Stimulated activated naive CD4-positive, alpha-beta T cell (primary cell): ENCODE measurements at places on chromosomes 11 and 22.

DNA sequence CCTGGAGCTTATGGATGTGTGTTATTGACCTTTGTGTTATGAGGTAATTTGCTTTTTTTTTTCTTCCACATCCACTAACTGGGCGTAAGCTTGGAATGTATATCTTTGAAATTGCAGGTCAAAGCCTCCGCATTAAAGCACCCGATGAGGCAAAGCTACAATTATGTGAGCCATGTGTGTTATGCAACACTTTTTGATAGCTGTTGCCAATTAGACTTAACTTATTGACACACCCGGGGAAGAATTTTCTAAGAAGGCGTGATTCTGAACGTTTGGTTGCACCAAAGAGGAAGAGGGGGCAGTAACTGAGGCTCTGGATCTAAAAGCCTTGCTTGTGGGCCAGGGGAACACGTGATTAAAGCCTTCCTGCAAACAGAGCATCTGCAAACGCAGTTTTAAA, 610 bp upstream of the TEX12 start:
- DNase-seq, result no peak

- no peak for DNase-seq
These were observed 81.1 kb upstream of the EIF3D start for GRCh38 chr22:36610056-36610455.

GRCh38 chr11:74283580-74284180, 27.8 kb downstream of the P4HA3 start:
- DNase-seq, result no peak

DNA sequence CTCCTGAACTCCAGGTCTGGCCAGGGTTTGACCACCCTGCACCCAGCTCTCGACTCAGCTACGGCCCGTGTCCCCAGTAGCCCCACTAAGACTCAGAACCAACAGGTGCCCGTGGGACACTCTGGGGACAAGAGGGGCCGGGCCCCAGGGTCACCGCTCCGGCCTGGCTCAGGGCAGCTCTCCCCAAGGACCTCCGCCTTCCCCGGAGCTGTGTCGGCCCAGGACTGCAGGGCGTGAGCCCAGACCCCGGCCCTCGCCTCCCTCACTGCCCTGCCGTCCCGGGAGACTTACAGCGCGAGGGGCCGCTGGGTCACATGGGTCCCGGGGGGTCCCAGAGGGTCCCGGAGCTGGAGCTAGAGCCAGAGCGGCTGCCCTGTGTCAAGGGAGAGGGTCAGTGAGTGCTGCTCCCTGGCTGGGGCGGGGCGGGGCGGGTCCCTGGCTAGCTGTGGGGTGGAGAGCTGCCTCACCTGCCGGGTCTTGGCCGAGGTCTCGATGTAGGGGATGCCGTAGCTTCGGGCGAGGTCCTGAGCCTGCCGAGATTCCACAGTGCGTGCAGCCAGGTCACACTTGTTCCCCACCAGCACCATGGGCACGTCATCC, 2.3 kb downstream of the HRAS start:
- DNase-seq, result no peak

- DNase-seq, result no peak
These were observed 11.9 kb downstream of the FAM168A start for GRCh38 chr11:73585834-73586575.

GRCh38 chr22:33796494-33796893, 123.8 kb downstream of the LARGE1 start:
- no peak for DNase-seq

DNA sequence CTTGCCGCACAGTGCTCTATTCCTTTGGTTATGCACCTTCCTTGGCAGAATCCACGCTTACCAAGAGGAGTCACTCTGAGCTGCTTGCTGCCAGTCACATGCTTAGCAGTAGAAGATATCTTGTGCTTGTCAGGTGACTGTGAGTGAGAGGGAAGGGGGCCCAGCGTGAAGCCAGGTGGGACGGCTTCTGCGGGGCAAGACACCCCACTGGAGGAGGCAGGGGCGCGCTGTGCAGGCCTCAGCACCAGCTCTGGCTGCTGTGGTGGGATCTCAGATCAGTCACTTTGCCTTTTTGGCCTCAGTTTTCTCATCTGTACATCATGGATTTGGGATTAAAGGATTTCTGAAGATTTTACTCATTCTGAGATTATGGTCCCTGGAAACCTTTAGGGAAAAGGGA, 63.9 kb upstream of the B3GAT1 start:
- no peak for DNase-seq

GRCh38 chr22:39236321-39237317, 8.2 kb downstream of the PDGFB start:
- DNase-seq, result peak; percentile 17

DNA sequence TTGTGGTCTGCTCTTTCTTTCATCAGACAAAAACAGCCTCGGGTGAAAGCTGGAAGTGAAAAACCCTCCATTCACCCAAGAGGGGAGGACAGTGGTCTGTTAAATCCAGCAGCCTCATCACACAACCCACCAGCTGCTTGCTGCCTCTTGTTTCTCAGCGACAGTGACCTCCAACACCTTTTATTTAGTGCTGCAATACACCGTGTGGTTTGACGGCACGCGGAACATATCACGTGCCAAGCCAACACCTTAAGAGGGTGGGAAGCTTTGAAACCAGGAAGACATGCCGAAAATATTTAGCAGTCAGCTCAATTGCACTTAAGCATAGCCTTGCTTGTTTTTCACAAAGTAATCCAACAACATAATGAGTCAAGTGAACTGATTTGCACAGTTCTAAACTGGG, 39.8 kb upstream of the POGLUT3 start:
- no peak for DNase-seq

DNA sequence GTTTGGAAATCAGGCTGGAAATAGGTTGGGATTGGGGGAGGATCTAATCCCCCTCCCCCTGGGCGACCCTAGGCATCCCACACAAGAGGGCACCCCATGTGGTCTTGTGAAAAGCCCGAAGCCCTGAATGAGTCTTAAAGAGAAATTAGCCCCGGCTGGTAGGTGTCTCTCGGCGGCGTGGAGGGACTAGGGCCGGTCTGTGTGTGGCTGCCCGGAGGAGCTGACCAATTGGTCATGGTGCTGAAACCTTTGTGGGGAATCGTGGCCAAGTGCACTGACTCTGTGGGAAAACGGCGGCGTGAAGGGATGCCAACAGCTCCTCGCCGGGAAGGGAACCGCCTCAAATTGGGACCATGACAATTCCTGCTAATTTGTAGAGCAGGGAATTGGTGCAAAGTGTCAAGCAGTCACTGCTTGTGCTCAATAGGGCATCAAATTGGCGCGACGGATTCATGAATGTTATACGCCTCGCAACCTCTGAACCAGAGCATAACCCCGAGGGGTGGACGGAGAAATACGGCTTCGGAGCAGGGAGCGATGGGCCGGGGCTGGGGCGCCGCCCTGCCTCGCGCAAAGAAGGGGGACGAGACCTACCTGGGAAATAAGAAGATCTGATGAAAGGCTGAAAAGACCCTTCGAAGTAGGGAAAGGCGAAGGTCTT, 1.5 kb downstream of the DBX1 start:
- no peak for DNase-seq

- DNase-seq, result no peak
These were observed 26.8 kb upstream of the RAG1 start for GRCh38 chr11:36540998-36541397.

DNA sequence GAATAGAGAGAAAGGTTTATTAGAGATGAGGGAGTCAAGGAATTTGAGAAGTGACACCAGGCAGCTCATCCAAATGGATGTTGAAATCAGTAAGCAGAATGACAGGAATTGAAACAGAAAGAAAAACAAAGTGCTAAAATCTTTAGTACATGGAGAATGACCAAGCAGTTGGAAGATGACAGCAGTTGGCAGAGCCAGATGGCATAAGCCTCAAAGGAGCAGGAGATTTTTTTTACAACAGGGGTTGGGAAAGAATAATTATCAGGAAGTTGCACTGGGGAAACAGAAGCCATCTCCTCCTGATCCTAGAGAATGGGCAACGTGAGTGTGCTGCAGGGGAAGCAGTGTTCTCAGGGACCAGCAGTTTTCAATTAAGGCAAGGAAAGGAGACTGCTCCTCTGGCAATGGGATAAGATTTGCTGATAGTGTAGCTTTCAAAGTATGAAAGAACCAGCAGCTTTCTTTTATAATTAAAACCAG, 28.9 kb downstream of the RAB39A start:
- no peak for DNase-seq

- DNase-seq, result no peak
These were observed 585.7 kb upstream of the B3GAT1 start for GRCh38 chr11:134997652-134998320.

- no peak for DNase-seq
These were observed 100.3 kb downstream of the CCDC83 start for GRCh38 chr11:85955531-85955930.

DNA sequence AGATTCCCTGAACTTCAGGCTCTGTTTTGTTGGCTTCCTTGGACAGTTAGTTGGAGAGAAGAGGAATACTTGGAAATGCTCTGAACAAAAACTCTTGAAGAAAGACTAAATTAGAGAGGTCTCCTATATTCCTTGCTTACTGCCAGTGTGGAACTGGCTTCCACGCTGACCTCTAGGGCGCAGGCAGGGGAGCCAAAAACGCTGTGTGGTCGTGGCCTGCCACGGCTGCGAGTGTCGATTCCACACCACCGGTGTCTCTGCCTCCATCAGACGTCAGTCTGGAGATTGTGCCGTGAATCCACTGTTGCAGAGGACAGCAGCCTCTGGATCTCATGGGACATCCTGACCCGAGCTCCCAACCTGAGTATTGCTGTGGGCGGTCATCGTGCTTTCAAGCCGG, 37.5 kb upstream of the RAB1B start:
- DNase-seq, result no peak

DNA sequence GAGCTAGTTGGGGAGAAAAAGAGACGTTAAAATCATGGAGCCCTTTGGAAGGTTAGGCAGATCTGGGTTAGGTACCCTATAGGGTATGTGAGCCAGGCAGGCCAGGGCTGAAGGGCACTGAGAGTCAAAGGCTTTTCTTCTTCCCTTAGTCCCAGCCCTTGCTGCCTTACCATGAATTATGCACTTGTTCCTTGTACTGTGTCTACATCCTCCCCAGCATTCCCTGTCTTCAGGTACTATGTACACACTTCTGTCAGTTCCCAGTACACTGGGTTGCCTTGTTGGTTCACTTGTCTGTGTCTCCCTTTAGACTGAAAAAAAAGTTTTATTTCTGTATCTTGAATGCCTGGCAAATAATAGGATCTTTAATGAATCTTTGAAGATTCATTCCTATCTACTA, 16.9 kb downstream of the RNF185 start:
- no peak for DNase-seq

GRCh38 chr11:71326328-71326940, 74.1 kb upstream of the SHANK2 start:
- no peak for DNase-seq

DNA sequence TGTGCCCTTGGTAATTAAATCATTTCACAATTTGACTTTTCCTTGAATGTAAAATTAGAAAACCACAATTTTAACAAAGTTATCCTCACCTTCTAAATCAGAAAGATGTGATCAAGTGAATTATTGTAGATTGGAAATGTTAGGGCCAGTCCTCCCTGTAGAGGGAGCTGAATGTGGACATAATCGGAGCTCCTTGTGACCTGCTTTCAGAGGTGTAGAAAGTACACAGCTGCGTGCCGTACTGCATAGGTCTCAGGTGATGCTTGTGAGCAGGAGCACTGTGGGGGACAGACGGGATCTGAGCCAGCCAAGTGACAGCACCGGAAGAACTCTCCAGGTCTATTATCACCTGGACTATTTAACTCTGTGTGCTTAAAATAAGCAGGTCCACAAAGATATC, 338.0 kb downstream of the AASDHPPT start:
- no peak for DNase-seq

DNA sequence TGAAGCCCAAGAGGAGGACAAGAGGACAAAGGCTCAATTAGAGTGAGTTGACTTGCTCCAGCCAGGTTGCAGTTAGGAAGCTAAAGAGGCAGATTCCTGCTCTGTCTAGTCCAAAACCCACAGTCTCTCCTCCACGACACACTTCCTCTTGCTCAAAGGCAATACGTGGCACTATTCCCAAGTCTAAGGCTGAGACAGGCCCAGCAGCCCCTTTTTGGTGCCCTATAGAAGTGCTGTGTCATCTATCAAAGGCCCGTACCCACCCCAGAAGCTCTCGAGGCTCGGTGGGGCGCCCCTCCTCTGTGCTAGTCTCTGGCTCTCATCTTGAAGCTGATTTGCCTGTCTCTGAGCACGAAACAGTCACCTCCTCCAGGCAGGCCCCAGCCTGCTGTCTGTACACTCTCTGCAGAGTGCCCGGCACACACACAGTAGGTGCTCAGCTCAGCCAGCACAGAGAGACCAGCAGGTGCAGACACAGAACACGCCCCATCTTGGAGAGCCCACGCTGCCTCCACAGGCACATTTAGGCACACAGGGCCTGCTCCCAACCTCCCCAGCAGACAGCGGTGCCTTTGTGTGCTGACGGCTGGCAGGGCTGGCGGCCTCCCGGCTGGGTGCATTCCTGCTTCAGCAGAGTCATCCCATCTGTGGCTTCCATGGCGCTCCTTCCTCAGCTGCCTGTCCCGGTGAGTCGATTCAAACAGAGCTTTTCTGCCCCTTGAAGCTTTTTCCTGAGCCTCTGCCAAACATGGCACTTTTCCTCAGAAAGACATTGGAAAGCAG, 52.8 kb downstream of the MYH9 start:
- DNase-seq, result peak; percentile 47

DNA sequence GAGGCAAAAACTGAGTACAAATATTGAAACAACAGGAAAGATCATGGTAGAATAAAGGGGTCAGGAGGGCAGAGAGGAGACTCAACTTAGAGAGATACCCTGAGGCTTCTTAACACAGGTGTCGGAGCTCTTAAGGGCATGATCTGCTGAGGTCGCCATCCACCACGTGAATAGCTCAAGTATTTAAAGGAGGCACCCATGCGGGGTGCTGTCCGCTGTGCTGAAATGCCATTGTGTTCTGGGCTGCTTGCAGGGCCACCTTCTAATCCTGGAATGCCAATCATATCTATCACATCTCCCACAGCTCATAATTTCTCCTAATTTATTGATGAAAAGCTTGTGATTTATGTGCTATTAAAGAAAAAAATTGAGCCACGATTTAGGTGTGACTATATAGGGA, 90.2 kb downstream of the SEZ6L start:
- no peak for DNase-seq

GRCh38 chr11:59558270-59558643, 46.9 kb downstream of the OR4D9 start:
- DNase-seq, result no peak

GRCh38 chr11:130269326-130269943, 45.3 kb downstream of the ZBTB44 start:
- no peak for DNase-seq

- DNase-seq, result no peak
These were observed 321.6 kb upstream of the TENM4 start for GRCh38 chr11:79762279-79762921.

DNA sequence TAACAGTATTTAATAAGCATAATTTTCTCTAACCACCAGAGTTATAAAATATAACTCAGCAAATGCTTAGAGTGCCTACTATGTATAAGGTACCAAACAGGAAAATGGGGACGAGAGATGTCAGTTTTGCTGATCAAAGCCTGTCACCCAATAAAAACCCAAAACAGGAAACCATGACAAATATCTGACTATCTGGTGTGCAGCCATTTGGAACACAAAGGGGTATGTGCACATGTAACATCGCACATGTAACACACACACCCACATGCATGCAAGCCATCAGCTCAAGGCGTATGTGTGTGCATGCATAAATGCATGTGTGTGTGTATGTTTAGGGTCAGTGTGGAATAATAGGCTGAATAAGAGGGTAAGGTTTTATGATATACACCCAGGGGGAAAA, 64.2 kb downstream of the PRR5L start:
- no peak for DNase-seq

- DNase-seq, result no peak
These were observed 625 bp downstream of the RFPL2 start for GRCh38 chr22:32204040-32204855.

GRCh38 chr22:43296276-43296902, 46.8 kb downstream of the SCUBE1 start:
- DNase-seq, result no peak

- DNase-seq, result no peak
These were observed 69.2 kb downstream of the SCUBE1 start for GRCh38 chr22:43273902-43274484.
